ENCODE measurements at places on chromosomes 16 and 17. TPM values are rescaled to one million over a fixed set of nuclear protein-coding genes. Genes with fewer than 3 reads are reported as not detected.

ASGR1 gene
- 3.9 TPM for total RNA-seq

DNA sequence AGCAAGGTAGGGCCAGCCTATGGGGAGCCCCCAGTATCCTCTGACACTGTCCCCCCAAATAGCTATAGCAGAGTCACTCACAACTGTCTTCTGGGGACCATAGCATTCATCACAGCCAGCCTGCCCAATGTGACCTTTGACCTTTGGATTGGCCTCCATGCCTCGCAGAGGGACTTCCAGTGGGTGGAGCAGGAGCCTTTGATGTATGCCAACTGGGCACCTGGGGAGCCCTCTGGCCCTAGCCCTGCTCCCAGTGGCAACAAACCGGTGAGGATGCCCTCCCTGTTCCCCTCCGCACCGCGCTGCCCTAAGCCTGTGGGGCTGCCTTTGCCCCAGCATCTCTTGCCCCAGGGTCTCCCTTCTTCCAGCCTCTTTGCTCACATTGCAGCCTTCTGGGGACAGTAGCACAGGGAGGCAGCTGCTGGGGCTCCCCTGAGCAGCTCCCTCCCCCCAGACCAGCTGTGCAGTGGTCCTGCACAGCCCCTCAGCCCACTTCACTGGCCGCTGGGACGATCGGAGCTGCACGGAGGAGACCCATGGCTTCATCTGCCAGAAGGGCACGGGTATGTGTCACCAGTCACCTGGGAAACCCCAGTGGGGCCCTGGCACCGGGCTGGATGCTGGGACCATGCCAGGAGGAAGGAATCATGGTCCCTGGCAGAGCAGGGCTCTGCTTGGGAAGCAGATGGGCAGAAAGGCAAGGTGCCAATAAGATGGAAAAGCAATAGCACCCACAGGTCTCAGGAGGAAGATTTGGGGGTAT, 61.1 kb downstream of the MRC2 start:
- no peak for DNase-seq

DNA sequence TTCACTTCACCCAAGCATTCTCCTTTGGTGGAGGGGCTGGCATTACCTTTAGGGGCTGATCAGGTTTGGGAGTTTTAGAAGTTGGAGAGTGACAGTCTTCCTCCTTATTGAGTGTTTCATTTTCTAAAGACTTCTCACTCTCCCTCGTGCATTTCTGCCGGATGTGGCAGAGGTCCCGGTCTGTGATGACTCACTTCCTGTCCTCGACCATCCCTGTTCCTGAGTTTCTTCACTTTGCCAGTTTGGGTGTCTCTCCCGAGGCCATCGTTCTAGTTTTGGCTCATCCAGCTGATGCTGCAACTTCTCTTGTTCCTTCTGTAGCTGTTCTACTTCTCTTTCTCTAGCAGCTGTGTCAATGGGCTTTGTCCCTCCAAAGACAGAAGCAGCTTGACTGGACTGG, 104.3 kb downstream of the PHKB start:
- no peak for DNase-seq

ZP2 gene
- total RNA-seq: not detected

DNA sequence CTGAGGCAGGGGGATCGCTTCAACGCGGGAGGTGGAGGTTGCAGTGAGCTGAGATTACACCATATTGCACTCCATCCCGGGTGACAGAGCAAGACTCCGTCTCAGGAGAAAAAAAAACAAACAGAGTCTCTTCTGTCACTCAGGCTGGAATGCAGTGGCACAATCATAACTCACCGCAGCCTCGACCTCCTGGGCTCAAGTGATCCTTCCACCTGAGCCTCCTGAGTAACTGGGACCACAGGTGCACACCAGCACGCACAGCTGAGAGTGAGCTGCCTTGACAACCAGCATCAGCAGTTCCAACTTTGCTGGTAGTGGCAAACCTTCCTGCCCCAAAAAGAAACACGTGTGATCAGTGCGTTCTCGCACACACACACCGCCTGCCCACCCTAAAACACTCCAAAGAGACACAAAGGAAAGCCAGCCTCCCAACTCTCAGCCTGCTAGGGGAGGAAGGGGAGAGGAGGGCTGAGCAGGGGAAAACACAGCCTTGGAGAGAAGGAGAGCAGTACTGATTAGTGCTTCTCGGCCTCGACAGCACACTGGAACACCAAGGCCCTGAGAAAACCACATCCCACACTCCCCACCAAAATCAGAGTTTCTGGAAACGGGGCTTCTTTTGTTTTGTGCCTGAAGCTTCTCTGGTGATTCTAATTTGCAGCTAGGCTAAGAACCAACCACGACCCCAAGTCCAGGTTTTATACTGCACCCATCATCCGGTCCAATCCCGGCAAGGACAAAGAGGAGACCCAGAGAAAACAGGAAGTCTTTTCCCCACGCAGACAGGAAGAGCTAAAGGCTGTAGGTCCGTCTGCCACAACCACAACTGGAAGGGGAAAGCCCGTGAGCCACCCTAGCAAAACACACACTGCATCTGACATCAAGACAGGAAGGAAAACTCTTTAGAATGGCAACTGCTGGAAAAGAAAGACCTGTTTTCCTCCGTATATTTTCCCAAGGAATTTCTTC, 28.8 kb downstream of the ZCCHC14 start:
- peak; percentile 71 for DNase-seq
